ENCODE measurements at places on chromosomes 2 and 18.

GRCh38 chr2:10921525-10921924 lies 9.8 kb downstream of the KCNF1 start:
- no peak for DNase-seq

DNA sequence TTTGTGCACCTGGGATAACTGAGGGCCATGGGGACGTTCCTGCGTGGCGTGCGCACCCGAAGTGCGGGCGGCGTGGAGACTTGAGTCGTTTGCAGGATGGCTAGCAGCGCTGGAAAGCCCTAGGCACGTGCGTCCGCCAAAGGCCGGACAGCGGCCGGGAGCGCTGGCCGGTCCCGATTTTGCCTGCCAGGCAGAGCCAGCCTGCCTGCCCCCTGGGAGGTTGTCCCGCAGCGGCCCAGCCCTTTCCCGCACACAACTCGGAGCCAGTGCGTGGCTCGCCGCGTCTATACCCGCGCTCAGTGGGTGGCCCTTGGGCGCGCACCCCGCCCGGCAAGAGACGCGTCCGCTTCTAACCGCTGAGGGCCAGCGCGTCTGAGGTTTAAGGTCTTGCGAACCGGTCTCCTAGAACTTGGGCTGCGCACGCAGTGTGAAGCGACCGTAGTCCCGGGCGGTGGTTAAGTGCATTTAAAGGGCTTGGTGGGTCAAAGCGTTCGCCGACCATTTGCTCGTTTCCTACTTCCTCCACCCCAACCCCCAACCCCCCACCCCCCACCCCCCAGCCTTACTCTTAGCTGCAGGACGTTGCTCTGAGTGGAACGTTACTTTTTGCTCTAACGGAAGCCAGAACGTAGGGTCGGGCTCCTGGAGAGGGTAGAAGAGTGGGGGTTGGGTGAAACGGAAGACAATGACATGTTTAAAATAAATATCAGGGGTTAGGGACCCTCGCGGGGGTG lies 627 bp downstream of the CDCA7 start:
- DNase-seq: no peak

GRCh38 chr2:98269830-98270229 lies 76.4 kb upstream of the CNGA3 start:
- no peak for DNase-seq

GRCh38 chr18:29586210-29586609 lies 1409.3 kb upstream of the CDH2 start:
- no peak for DNase-seq

Measured in nucleus accumbens (tissue), 56 donors.